ENCODE measurements at places on chromosomes 1 and 21.

DNA sequence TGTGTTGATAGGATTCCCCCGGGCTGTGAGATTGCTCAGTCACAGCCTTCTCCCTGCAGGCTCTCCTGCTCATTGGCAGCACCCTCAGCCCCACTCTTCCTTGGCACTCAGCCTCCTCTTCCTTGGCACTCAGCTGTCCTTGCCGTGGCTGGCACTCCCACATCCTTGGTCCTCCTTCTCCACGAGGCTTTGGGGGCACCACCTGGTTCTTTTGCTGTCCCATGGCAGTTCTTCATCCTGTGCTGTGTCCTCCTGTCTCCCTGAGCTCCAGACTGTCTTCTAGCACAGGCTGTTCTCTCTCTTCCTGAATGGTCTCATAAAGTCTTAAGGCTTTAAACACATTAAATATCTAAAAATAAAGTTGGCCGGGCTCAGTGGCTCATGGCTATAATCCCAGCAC, 27.0 kb downstream of the PKNOX1 start:
- DNase-seq, result no peak

DNA sequence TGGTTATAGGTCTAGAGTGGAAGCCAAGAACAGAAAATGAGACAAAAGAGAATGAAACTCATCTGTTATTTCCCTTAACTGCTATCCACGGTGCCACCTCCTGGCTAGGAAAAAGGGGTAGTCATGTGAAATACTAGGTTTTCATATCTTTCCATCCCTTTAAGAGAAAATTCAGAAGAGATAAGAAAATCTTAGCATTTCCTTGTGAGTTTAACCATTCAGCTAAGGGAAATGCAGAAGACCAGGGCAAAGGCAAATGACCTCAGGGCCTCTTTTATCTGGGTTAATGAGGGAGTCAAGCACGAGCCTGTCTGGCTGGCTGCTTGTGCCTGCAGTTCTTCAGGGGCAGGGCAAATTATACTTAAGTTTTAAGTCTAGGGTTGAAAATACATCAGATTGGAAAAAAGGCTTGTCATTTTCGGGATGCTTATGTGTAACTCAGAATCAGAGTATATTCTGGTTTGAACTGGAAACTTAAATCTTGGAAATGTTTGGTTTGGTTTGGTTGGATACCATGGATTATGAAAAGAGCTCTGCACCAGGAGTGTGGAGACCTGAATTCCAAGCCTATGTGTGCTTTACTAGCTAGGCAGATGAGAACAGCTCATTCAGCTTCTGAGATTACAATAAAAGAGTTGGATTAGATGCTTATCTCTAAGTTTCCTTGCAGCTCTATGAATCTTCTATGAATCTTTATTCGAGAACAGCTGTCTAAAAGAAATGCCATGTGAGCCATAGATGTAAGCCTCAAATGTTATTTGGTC, 19.9 kb downstream of the NIBAN1 start:
- no peak for DNase-seq

DNA sequence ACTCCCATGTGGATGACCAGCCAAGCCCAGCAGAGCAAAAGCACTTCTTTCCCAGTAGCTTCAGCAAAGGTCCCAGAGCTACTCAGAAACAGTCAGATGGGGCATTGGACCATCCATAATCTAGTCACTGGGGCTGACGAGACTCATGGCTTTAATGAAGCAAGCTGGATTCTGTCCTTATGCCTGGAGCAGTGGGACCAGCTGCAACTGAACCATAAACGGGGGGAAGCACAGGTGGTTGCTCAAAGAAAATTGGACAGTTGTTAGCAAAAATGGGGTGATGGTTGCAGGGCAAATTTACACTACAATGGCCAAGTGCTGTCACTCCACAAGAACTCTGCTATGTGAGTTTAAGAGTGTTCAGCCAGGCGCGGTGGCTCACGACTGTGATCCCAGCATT, 17.4 kb upstream of the FASLG start:
- DNase-seq, result no peak

DNA sequence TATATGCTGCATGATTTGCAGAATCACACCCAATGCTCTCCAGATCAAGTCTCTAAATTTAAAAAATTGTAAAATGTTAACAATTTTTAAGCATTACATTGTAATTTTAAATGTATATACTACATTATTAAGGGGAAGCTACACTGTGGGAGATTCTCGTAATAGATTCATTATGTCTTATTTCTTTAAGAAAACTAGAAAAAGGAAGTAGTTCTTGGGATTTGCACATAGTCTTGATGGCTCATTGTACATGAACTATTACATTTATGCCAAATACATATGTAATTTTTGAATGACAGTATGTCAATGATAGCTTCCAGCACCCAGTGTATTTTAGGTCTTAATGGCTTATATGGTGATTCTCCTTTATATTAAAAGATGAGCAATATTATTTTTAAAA, 250.3 kb downstream of the PTPRC start:
- no peak for DNase-seq

DNA sequence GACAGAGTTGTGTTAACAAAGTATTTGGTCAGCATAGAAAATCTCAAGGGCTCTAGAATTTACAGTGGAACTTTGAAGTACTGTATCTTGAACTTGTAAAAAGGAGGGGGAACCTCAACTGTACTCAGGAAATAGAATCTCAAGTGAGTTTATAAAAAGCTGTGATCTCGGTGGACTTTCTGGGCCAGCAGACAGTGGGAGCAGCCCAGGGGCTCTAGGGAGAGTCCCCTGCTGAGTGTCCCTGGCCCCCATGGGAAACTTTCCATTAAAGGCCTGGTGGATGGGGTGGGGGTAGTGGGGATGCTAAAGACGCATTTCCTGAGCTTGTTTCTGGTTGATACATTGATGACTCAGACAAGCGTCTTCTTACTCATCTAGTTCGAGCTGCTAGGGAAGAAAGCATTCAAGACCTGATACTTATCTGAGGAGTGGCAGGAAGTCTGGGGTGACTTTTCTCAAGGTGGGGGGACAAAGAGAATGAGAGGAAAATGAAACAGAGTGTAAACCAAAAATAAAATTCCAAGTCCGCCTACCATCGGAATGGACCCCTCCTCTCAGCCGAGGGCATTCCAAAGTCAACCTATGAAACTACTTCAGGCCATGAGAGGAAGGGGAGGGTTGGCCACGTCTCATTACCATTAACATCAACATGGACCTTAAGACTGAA, 65.5 kb downstream of the NID1 start:
- DNase-seq, result no peak

GRCh38 chr1:164755690-164756089, 196.7 kb downstream of the PBX1 start:
- peak; percentile 57 for DNase-seq

GRCh38 chr1:235822685-235823084, 44.0 kb downstream of the LYST start:
- DNase-seq, result no peak

DNA sequence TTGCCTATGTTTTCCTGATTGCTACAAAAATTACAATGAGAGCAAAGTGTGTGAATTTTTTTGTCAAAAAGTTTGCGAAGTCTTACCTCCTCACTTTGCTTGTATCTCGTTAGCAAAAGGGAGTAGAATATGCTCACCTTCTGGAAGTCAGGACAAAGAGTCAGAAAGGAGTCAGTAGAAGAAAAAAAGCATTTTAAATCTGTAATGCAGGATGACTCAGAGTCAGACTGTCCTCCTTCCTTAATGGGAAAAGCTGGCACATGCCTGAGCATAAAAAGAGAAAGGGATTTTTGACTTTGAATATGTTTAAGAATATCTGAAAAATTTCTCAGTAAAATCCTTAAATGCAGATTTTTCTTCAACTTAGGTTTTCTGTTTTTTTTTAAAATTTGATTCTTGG, 14.2 kb upstream of the VN1R5 start:
- DNase-seq, result no peak

DNA sequence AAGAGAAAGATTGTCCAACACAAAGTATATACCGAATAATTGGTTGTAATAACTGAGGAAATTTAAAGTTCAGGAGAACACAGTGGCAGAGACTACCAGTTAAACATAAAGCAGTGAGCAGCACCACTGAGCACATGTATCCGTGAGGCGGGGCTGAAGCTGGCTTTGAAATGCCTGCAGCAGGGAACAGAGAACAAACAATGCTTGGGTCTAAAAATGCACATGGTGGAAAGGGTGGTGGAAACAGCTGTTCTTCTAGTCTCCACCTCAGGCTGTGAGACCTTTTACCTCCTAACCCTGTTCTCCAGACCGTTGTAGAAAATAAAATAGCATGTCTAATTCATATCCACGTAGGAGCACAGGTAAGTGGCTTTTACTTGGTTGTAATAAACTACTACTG, 7.7 kb upstream of the GNG4 start:
- DNase-seq, result no peak

- DNase-seq, result peak; percentile 93
These were observed 19.3 kb upstream of the SAMD11 start for GRCh38 chr1:904310-904950.

- DNase-seq, result no peak
These were observed 196.9 kb upstream of the C8B start for GRCh38 chr1:57162607-57163261.

DNA sequence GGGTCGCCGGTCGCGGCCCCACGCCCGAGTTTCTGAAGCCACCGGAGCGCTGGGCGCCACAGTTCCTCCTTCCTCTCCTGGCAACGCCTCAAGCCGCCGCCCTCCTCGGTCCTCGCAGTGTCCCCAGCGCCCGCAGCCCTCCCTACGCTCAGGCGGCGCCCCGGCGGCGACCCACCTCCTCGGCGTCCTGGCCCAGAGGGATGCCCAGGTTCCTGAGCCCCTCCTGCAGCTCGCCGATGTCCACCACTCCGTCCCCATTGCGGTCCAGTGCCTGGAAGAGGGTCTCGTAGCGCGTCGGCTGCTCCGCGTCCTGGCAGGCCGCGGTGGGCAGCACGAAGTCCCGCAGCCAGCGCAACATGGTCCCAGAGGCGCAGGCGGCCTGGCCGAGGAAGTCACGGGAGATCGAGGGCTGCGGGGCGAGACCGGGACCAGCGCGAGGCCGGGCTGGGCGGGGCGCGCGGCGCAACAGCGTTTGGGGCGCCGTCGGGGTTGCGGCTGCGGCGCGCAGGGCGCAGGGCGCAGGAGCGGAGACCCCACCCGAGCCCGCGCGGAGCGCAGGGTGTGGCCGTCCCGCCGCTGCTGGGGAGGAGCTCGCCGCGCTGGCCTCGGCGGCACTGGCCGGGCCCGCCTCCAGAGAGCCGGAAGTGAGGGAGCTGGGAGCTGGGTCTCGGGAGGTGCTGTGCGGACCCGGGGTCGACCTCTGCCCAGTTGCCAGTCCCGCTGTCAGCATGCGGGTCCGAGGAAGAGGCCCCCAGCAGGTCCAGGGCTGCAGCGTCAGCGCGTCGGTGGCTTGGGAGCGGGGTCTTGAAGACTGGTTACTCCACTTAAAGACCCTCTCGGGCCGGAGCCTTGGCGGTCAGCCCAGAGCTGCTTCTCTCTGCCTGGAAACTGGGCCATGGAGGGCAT, at the start of gene SLC25A24:
Gene SLC25A24 (minus strand): TSS at position 563 of the 906 bp plus-strand sequence. CDS start 205 bp downstream, at position 358.
- peak; percentile 90 for DNase-seq

- no peak for DNase-seq
These were observed 229.9 kb downstream of the AKT3 start for GRCh38 chr1:243620096-243620495.

- no peak for DNase-seq
These were observed 29.6 kb upstream of the SFPQ start for GRCh38 chr1:35222322-35223083.

DNA sequence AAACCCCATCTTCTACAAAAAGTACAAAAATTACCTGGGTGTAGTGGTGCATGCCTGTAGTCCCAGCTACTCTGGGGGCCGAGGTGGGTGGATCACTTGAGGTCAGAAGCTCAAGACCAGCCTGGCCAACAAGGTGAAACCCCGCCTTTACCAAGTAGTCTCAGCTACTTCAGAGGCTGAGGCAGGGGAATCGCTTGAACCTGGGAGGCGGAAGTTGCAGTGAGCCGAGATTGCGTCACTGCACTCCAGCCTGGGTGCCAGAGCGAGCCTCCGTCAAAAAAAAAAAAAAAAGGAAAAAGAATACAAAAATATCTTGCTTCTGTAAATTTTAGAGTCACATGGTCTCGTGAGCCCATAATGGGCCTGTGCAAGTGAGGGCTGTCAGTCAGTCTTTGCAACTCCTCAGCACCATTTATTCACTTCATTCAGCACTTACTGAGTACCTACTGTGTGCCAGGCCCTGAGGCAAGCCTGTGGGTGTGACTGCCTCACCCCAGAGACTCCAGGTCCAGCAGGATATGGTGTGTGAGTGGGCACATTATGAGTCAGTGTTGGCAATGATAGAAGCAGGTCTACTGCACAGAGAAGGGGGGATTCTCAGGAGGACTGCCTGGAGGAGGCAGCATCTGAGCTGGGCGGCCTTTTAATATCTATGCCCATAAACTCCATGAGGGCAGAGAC, 46.8 kb upstream of the TARDBP start:
- no peak for DNase-seq

DNA sequence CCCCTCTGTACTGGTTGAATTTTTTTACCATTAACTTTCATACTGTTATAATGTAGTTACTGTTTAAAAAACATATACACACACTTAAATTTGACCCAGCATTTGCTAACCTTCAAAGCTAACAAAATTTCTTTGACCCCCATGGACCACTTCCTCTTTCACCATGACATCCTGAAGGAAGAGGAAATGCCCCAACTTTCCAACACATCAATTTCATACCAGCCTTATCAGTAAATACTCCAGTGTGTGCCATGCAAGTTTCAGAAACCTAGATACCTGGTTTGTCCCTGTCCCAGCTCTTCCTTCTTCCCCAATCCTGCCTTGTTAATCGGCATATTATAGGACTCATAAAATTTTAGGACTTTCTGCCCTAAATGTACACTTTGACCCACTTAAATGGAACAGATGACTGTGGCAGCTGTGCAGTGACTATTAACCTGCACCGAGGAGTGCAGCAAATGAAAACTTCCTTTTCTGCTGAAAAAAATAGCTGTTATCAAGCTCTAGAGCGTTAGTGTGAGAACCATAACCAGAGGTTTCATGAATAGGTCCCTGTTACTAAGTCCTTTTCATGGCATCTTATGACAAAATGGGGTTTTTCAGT, 54.1 kb downstream of the DTL start:
- no peak for DNase-seq

GRCh38 chr1:108512239-108513043, 47.5 kb upstream of the EEIG2 start:
- peak; percentile 33 for DNase-seq

- DNase-seq, result no peak
These were observed 481.8 kb downstream of the USP25 start for GRCh38 chr21:16211339-16212303.

Data from D341Med (cell line).